GM04504 (cell line): ENCODE measurements at places on chromosomes 12 and 14.

DNA sequence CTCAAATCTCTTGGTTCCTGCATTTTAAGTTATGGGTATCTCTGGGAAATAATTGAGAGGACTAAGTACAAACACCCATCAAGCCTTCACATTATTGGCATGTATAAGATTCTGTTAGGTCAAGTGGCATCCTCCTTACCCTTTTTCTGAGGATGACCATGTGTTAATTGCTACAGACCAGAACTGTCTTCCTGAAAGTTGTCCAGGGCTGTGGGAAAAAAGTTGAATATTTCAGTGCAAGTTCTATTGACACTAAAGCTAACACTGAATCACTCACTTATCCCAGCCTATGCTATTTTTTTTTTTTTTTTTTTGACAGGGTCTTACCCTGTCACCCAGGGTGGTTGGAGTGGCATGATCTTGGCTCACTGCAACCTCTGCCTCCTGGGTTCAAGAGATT is 130.1 kb upstream of the HIF1A start:
- DNase-seq, result no peak

- DNase-seq, result peak; percentile 53
These were observed 42.6 kb upstream of the LRTM2 start for GRCh38 chr12:1777798-1778197.

DNA sequence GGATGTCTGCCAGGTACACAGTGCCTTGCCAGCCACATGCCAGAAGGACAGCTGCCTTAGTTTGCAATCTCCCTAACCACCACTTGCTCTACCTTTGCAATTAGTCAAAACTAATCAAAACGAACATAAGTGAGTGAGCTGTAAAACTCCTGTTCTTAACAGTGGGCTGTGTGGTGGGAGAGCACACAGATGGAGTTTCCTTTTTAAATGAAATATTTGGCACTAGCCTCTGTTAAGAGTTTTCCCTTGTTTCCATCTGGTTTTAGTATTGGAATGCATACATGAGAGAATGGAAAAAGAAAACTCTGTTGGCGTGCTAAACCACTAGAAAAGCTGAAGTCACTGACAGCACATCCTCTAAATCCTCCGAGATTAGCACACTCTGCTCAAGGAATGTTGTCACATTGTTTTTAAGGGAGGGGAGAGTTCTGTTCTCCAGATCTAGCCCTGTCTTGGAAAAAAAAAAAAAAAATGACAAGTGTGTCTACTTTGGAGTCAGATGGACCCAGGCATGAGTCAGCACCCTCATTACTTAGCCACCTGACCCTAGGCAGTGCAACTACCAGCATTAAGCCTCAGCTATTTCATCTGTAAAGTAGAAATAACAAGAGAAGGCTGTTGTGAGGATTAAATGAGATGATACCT is 83.9 kb downstream of the STXBP6 start:
- DNase-seq, result peak; percentile 3

GRCh38 chr12:57738661-57739237 is at the start of gene AGAP2:
Gene AGAP2 (minus strand): TSS chr12:57738742. CDS start chr12:57738246, 496 bp downstream.
- DNase-seq, result no peak

DNA sequence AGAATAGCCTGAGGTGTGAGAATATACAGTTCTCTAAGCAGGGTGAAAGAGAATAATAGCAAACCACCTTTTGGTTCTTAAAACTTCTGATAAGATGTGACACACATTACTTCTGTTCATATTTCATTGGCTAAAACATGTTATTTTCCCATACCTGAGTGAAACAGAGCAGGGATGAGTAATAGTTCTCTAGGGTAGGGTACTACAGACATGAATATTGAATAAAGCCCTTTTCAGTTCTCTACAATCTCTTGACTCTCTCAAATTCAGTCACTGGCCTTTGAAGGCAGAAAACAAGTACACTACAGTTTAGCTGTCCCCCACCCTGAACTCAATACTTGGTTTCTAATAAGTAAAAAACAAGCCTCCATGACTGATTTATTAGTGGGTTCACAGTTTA is 454.1 kb upstream of the MDGA2 start:
- DNase-seq, result no peak

DNA sequence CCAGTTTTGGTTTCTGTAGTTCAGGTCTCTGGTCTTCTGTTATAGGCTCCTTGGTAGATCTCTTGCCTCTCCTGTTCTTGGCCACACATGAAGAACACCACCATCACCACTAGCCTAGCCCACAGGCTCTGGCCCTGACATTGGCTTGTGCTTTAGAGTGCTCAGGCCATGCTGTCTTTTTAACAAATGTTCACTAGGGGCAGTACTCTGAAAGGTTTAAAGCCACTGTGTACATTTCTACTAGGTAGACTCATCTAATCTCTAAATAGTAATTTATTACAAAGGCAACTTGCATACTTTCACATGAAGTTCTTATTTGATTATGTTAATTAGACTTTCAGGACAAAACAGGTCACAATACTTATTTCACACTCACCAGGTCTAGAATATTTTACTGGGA is 38.3 kb downstream of the PDE6H start:
- DNase-seq, result no peak

DNA sequence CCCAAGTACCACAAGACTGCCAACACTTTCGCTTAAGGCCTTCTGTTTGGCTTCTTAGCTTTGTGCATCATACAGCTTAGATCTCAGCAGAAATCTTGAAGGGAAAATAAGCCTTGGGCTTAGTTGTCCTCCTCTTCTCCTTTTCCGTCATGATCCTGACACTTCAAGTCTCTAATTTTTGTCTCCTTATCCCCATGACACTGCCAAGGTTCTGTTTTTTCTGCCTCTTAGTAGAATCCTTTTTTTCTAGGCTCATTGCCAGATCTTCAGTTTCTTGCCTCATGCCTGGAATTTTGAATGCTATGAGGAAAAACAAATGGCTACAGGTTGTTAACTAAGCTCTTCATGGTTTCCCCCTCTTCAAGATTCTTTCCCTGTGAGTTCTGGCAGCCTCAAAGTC is 450.4 kb downstream of the LRFN5 start:
- no peak for DNase-seq

DNA sequence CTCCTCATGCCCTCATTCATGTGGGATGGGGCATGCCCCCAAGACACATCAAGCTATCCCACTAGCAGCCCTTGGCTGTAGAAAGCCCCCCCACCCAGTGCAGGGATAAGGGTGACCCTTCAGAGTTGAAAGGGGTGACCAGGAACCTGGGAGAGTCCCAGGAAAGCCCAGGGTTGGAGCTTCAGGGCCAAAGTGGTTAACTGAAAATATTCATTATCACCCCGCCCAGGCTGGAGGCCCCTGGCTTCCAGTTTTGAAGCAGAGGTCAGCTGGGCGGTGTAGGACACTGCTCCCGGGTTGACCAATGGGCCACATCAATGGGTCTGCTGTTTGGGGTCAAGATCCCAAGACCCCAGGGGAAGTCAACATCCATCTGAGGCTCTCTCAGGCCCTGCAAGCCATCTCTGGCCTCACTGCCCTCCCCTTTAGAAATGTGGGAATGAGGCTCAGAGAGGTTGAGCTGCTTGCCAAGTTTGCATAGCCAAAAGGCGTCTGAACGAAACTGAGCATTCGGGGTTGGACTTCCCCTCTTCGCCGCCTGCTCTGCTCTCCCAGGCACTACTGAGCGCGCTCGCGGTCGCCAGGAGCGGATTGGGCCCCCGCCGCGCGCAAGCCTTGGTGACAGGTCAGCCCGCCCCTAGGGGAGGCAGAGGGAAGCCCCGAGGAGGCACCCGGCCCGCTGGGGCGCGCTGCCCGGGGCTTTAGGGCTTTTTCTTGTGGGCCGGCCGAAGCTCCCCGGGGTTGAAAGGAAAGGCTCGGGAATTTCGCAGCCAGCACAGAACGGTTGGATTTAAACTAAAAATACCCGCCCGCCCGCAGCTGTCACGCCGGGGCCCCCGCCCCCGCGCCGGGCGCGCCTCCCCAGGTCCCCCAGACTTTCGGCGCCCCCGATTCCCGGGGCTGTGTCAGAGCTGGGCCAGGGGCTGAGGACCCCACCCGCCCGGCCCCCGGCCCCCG is 576 bp downstream of the SYNE3 start:
- DNase-seq, result no peak

DNA sequence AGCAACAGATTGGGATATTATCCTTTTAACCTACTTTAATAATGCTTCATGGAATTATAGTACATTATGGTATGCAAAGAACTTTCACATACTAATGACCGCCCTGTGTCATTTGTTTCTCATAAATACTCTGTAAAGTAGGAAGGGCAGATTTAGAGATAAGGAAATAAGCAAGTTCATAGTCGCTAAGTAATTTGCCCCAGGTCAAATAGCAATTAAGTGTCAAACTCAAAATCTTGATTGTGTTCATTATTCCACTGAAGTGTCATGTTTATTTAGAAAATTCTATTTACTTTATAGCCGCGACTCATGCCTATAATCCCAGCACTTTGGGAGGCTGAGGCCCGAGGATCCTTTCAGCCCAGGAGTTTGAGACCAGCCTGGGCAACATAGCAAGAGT is 98.7 kb upstream of the ATF1 start:
- DNase-seq, result no peak

DNA sequence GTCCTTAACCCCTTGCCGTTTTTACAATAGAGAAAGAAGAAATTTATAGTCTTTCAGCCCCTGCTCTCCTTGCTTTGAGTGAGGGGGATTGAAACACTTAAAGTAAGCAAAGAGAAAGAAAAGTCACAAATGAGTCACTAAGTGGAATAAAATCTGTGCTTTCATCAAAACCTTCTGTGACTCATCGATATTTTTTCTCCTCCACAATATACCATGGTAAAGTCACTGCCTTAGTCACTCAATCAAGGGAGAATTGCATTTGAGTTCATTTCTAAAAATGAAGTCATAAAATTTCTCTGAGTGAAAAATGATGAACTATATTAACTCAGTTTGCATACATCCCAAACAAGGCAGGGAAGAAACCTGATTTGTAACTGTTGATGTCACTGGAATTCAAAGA is 470.3 kb downstream of the FOXG1 start:
- peak; percentile 60 for DNase-seq

DNA sequence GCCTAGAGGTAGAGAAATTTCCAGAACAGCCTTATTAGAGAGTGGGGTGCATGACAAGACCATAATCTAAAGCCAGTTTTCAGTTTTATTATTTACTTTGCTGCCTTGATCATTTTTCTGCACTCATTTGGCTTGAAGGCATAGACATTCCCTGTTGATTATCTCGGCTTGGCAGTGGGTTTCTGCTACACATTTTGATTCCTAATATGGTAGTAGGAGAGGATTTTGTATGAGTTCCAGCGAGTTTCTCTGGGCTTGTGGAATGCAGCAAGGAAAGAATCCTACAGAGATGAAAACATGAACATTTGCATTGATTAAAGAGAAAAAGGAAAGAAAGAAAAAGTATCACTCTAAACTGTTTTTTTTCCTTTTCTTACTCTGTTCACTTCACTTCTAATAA is 281.2 kb downstream of the PAWR start:
- DNase-seq, result peak; percentile 66

GRCh38 chr12:47214001-47214619 is 134.4 kb upstream of the AMIGO2 start:
- DNase-seq, result no peak

DNA sequence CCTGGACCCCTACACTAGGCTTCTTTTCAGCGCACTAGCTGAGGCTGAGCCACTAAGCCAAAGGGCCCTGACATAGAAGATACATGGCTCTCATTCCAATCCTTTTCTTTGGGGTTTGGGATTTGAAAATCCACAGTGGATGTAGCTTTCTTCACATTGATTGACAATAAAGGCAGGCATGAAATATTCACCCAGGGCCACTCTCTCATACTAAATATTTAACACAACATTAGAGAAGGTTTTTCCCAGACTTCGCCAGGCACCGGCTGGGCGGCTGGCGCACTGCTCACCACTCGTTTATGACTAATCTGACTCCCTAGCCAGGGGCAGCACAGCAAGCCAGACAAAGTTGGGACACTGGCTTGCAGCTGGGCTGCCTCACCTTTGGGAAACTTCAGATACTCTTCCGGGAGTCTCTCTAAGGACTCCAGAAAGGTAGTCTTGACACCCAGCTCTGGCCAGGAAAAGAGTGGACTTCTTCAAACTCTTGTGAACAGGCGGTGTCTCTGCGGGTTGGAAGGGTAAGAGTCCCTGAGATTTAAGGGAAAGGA is 699 bp upstream of the HOXC11 start:
- DNase-seq, result no peak

- peak; percentile 96 for DNase-seq
These were observed 72.7 kb downstream of the RIN3 start for GRCh38 chr14:92585981-92586937.

- DNase-seq, result no peak
These were observed 2.2 kb upstream of the OAS1 start for GRCh38 chr12:112904571-112904970.

DNA sequence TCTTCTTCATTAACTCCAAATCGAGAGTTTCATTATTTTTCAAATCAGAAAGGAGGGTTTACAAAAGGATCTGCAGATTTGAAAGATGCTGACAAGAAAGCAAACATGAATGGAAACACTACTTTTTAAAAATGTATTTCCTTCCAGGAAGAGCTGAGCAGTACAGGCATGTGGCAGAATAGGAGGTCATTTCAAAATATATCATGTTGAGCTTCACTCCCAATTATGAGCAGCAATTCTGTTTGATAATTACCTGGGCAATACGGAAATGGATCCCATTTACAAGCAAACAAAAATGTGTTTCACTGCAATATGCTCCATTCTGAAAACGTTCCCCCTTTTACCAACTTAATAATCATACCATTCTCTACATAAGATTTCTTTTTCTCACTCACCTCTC is 147.7 kb upstream of the BCL2L14 start:
- DNase-seq, result no peak

DNA sequence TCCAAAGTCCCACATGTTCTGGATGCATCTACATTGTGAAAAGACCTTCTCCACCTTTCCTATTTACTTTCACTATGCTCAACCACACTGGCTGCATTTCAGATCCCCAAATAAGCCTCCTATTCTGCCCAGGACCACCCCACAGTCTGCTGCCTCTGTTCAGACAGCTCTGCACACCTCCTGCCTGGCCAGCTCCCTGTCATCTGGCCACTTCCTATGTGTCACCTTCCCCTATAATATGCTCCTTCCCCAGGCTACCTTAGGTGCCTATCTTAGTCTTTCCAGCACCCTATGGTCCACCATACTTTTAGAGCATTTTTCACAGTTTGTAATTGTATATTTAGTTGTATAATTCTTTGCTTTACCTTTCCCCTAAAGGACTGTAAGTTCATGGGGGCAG is 50.5 kb downstream of the IFNG start:
- no peak for DNase-seq

GRCh38 chr12:96193725-96194575 is at the start of gene ELK3:
Gene ELK3 (plus strand): TSS chr12:96194375.
- DNase-seq, result no peak

- no peak for DNase-seq
These were observed 702 bp downstream of the FAM222A start for GRCh38 chr12:109714141-109714912.

DNA sequence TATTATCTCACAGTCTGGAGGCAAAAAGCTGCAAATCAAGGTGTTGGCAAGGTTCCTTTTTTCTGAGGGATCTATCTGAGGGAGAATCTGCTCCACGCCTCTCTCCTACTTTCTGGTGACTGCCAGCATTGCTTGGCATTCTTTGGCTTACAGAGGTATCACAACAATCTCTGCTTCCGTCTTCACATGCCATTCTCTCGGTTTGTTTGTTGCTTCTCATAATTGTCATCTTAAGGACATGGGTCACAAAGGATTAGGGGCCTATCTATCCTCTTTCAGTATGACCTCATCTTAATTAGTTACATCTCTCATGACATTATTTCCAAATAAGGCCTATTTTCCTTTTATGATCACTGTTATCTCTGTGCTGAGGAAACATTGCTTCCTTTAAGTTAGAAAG is 345.0 kb downstream of the FOXG1 start:
- DNase-seq, result no peak
